ENCODE measurements at places on chromosomes 3 and 15.

DNA sequence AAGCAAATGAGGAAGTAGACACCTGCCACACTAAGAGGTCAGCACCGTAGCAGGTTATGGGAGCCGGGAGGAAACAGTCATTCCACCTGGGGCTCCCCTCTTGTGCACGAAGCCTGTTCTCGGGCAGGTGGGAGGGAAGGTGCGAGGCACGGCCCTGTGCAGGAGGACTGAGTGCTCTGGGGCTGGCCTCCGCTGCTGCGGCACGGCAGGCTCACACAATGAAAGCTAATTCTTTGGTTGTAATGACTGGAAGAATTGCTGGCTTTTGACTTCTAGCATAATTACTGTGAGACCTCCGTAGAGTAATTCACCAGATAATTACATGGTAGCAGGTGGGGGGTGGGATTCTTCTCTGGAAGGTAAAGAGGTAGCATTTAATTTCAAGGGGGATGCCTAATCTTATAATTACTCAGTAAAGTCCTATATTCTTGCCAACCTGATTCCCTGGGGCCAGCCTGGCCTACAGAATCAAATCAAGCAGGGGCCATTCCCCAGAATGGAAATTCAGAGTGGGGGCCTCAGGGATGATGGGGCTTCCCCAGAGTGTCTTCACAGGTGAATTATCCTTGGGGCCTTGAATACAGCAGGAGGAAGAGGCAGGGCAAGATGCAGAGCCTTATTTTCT lies 129.1 kb downstream of the TPRA1 start:
- no peak for DNase-seq

- no peak for DNase-seq
Observed at GRCh38 chr3:169634618-169635236, 28.8 kb downstream of the MECOM start.

- no peak for DNase-seq
Observed at GRCh38 chr3:69890084-69890483, 109.4 kb upstream of the SAMMSON start.

- no peak for DNase-seq
Observed at GRCh38 chr3:159200176-159200575, 398.3 kb downstream of the MFSD1 start.

- no peak for DNase-seq
Observed at GRCh38 chr15:58734859-58735258, 14.6 kb downstream of the ADAM10 start.

DNA sequence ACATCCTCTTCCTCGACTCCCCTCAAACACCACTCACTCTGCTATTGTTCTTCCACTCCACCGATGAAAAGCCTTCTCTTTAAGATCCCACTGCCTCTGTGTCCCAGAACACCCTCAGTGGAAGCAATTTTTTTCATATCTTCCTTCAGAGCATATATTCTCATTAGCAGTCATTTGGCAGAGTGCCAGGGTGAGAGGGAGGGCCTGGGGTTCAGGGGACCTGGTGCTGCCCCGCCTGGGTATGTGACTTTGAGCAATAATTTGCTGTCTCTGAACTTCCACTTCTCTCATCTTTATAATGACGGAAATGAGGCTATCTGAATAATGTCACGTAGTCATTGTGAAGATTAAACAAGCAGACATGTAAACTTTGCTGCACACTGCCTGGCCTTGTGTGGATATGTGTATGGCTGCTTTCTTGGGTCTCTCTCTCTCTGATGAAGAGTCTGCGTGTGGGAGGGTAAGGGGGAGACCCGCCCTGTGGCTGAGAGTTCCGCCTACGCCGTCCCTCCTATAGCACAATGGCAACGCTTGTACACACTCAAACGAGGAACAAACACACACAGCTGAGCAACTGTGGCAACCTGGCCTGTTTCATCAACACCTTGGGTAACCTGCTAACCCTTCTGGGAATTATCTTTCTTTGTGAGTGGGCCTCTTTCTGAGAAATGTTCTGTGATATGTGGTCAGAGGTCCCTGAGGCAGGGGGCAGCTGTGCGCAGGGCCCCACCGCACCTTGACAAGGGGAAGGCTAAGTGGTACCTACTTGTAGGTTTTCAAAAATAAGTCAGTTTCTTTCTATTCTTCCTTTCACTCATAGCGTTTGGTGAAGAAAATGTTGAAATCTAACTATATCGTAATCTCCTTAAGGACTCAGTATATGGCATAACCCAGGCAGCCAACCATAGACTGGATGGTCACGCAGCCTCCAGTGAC lies 369.8 kb downstream of the SV2B start:
- no peak for DNase-seq

DNA sequence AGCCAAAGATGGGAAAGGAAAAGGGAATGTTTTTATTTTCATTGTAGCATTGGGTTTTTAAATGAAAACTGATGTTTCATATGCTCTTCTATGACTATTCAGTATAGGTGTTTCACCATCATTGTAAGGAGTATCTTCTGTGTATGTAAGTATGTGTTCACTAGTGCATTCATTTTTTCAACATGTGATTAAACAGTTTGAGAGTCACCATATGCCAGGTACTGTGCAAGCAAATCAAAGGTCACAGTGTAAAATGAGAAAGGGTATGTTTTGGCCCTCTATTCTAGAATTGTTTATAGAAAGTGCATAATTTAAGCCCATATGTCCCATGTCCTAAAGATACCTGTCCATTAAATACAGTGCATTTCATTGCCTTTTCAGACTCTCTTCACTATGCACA lies 207.2 kb downstream of the ZBTB20 start:
- DNase-seq: no peak

- DNase-seq: no peak
Observed at GRCh38 chr3:98788651-98789050, 25.5 kb downstream of the ST3GAL6 start.

DNA sequence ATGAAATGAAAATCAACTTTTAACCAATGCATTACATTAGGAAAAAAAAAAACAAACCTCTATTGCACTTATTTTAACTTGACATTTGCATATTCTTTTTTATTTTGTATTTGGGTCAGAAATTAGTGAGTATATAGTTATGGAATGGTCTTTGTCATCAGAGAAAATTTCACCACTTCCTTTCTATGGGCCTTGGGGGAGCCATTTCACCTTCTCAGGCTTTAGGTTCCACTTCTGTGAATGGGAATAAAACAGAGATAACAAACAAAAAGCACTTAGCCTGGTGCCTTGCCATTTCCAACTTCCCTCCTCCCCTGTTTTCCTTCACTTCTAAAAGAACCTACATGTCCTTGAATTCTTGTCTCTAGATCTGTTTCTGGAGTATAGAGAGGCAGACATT lies 168.0 kb upstream of the STT3B start:
- no peak for DNase-seq

GRCh38 chr3:19961960-19962359 lies 15.1 kb downstream of the RAB5A start:
- DNase-seq: no peak

GRCh38 chr3:129448186-129448895 lies 8.3 kb downstream of the IFT122 start:
- DNase-seq: no peak

DNA sequence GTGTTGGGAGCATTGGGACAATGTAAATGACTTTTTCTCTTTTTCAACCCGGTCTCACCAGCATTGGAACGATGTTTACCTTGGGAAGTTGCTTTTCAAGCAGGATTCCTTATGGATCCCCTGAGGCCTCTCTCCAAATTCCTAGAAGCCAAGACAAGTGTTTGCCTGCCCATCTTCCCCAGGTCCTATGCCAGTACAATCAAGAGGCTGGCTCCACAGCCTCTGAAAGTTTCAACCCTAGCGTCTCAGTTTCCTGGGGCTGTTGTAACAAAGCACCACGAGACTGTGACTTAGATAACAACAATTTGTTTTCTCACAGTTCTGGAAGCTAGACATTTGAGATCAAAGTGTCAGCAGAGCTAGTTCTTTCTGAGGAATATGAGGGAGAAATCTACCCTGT lies 347.2 kb upstream of the UMPS start:
- DNase-seq: no peak

DNA sequence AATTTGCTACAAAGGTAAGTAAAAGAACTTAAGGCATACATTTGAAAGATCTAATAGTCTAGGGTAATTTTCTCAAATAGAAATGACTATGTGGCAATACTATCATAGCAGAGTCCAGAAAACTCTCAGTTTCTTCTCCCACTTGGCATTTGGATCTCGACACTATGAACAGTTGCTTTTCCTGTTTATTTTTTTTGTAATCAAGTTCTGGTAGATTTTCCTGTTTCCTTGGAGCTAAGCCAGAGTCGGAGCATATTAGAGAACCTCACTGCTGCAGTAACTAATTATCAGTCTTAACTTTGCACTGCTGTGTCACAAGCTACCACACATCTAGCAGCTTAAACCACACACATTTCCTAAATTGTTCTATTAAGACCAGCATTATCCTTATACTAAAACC lies 44.9 kb upstream of the ZNF385D start:
- no peak for DNase-seq

GRCh38 chr3:159655202-159655601 lies 333.4 kb upstream of the IL12A start:
- no peak for DNase-seq

- no peak for DNase-seq
Observed at GRCh38 chr3:31341130-31341529, 191.6 kb upstream of the STT3B start.

- DNase-seq: no peak
Observed at GRCh38 chr3:1082108-1082507, 10.7 kb upstream of the CNTN6 start.

- DNase-seq: no peak
Observed at GRCh38 chr3:134483195-134483900, 2.4 kb downstream of the ANAPC13 start.
